ENCODE measurements at places on chromosomes 16 and 17.

DNA sequence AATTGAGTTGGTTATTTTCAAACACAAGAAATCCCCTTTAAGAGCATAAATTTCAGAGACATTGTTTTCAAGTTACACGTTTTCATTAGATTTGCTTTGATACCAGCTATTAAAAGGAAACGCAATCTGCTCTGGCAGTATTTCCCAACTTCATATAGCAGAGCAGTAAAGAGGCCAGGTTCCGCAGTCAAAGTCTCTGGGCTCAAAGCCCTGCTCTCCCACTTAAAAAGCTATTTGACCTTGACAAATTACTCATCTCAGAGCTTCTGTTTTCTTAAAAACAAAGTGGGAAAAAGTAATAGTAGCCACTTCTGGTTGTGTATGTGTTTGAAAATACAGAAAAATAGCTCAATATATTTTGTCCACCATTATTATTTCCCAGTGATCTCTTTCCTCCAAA, 89.7 kb upstream of the CDYL2 start:
- no peak for DNase-seq

- DNase-seq = no peak
Measured at GRCh38 chr16:79171504-79171903, 429.0 kb downstream of the MAF start.

DNA sequence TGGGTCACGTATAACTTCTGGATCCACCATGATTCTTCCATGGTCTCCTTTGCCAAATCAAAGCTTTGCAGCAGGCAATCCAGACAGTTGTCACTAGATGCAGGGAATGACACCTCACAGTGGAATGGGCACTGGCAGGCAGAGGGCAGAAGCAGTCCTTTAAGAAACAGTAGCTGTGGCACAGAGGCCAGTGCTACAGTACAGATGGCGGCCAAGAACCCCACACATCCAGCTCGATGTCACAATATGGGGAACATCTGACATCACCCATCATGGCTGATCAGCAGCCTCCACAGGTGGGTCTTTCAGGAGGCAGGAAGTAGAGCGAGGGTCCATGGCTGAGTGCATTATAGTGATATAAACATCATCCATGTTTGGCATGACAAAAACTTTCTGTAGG, 18.8 kb upstream of the ERN1 start:
- no peak for DNase-seq

DNA sequence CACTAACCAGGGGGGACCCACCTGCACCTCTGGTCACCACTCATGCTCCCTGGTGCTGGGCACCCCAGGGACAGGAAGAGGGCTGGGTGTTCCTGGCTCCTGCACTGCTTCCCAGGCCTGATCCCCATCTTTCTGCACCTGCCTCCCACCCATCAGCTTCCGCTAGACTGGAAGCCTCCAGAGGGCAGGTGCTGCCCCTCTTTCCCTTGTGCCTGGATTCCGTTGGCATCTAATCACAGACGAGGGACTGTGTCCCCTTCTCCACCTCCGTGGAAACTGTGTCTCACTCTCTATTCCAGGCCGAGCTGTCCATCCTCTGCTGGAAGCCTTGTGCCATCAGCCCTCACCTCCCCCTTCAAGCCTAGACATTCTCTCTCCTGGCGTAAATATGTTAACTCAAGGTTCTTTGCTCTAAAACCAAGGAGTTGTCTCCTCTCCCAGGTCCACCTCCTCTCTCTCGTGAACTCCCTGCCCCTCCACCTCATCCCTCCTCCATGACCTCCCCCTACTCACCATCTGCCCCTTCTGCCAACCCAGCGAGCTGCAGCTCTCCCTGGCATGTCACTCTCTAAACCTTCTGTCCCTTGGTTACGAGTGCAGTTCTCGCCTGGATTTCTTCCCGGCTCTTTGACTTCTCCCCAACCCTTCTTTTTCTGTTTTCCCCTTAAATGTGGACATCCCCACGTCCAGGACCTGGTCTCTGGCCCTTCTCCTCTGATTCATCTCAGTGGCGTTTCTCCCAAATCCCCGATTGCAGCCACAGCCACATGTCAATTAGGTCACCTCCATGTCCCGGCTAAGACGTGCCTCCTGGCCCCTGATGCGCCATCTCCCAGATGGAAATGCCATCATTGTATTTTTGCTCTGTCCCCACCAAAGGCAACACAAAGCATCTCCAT, 107.7 kb downstream of the SEC14L1 start:
- DNase-seq = no peak

- DNase-seq = no peak
Measured at GRCh38 chr16:11470676-11471415, 115.9 kb downstream of the LITAF start.

DNA sequence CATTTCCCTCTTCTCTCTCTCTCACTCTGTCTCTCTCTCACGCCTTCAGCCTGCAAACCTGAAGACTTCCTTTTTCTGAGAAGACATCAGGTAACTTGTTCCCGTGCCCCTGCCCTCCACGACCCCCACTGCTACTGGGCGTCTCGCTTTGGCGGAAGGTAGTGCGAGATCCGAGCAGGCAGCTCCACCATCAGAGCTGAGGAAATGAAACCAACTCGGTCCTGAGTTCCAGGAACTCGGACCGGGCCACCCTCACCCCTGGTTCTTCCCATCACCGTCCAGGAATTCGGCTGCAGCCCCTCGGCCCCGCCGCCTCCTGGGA, 585 bp downstream of the MLKL start:
- DNase-seq = no peak

DNA sequence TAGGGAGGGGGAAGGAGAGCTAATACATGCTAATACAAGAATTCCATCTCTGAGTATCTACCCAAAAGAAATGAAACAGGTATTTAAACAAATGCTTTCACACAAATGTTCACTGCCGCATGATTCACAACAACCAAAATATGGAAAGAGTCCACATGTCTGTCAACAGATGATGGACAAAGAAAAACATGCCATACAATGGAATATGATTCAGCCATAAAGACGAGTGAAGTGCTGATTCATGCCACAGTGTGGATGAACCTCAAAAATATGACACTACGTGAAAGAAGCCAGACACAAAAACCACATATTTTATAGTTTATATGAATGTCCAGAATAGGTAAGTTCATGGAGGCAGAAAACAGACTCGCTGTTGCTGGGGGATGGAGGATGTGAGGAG, 321.4 kb downstream of the FOXL1 start:
- no peak for DNase-seq

DNA sequence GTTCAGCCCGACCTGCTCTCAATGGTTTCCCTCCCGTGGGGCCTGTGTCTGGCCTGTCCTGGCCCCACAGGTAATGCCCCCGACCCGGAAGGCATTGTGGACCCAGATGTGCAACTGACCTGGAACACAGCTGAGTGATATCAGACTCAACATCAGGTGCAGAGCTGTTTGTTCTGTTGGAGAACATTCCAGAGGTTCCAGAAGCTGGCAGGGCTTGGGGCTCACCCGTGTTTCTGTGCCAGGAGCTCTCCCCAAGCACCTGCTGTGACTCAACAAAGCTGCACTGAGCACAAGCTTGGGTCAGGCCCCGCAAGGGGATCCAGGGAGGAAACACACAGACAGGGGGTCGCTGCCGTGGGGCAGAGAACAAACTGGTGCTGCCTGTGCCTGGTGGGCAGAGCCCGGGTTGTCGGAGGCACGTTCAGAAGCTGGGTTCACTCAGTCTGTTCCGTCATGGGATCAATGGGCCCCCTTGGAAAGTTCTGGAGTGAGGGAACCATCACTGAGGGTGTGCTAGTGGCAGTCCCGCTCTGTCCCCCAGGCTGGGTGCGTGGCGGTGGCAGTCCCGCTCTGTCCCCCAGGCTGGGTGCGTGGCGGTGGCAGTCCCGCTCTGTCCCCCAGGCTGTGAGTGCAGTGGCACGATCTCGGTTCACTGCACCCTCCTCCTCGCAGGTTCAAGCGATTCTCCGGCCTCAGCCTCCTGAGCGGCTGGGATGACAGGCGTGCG, 22.1 kb downstream of the HS3ST6 start:
- DNase-seq = no peak

GRCh38 chr16:4110680-4111079, 5.6 kb downstream of the ADCY9 start:
- no peak for DNase-seq

DNA sequence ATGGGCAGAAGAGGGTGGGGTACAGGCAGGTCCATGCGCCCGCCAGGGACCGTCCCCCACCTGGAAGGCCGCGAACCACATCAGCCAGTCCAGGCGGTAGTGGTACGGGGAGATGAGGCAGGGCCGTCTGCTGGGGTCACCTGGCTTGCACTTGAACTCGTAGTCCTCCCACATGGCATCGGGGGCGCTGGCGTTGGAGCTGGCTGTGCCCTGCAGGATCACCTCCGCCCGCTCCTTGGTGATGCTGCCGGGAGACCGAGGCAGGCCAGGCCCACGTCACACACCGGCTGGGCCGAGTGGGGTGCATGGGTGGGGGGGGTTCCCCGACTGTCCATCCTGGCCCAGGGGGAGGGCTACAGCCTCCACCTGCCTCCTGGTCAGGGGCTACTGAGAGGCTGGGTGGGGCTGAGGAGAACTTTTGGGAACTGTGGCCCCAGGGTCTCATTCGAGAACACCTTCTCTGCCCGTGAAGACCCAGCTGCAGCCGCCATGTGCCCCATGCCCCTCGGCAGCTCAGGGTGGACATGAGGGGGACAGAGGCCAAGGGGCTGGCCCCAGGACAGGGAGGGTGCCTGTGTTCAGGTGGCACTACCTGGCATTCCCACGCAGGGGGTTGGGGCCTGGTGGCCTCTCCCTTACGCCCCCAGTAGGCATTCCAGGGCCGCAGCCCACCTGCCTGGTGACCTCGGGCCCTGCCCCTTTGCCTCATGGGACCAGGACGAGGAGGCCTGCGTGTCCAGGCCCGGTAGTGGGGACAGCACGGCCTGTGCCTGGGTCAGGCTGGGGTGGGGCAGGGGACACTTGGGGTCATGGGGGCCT, 69.5 kb upstream of the GNG13 start:
- no peak for DNase-seq

- no peak for DNase-seq
Measured at GRCh38 chr17:53896047-53896446, 73.3 kb downstream of the KIF2B start.

- no peak for DNase-seq
Measured at GRCh38 chr17:42920922-42921321, 20.3 kb downstream of the G6PC1 start.

GRCh38 chr17:5919089-5919488, 151.1 kb upstream of the WSCD1 start:
- no peak for DNase-seq

DNA sequence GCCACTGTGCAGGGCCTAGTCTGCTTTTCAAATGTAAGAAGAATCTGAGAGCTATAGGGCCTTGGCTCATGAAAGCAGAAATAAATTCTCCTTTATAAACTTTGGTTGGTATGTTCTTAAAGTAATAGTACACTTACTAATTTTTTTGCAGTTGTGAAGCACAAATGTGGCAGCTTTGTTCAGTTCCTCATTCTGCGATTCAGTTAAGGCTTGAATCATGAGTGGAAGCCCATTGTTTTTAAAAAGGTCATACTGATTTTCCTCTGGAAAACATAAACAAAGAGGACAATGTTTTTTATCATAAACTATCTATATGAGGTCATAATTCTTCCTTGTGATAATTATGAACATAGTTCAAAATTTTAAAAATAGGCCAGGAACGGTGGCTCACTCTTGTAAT, 23.6 kb upstream of the DYNC1LI2 start:
- no peak for DNase-seq

DNA sequence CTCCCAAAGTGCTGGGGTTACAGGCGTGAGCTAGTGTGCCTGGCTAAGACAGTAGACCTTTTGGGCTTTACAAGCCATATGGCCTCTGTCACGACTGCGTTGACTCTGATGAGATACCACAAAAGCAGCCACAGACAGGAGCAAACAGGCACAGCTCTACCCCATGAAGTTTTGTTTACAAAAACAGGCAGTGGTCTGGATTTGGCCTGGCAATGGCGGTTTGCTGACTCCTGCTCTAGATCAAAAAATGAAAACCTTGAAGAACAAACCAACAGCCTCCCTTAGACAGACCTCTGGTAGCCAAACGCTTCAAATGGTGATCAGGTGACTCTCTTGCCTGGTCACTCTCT, 20.7 kb downstream of the SLC43A2 start:
- DNase-seq = no peak

DNA sequence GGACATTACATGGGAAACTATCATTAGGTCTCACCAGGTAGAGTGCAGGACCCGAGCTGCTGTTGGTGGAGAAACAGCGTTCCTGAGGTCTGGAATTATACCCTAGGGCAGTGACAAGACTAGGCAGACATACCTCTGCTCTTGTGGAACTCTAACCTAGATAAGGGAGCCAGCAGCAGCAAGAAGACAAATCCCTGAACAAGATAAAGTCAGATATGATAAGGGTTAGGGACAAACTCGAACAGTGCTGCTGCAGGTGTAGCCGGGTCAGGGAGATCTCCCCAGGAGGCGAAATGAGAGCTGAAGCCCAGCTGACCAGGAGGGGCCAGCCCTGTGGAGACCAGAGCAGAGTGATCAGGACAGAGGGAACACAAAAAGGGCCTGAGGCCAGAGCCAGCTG, 34.7 kb downstream of the ARSG start:
- DNase-seq = no peak

- DNase-seq = peak; percentile 52
Measured at GRCh38 chr17:43720311-43721060, 38.1 kb downstream of the SOST start.

- DNase-seq = no peak
Measured at GRCh38 chr16:5024632-5025031, 9.1 kb downstream of the NAGPA start.

GRCh38 chr17:80425835-80426426, 11.0 kb downstream of the ENDOV start:
- no peak for DNase-seq

- DNase-seq = no peak
Measured at GRCh38 chr16:18842565-18842964, 41.2 kb upstream of the ARL6IP1 start.

- no peak for DNase-seq
Measured at GRCh38 chr17:3907483-3908216, 8.6 kb downstream of the P2RX1 start.

- no peak for DNase-seq
Measured at GRCh38 chr16:88739977-88740726, 33.8 kb downstream of the CTU2 start.

- DNase-seq = no peak
Measured at GRCh38 chr16:77445324-77445723, 10.5 kb upstream of the ADAMTS18 start.

GRCh38 chr16:15829460-15829859, 27.4 kb downstream of the MYH11 start:
- no peak for DNase-seq

- DNase-seq = no peak
Measured at GRCh38 chr17:74832421-74832820, 27.3 kb downstream of the GRIN2C start.

- no peak for DNase-seq
Measured at GRCh38 chr17:38427160-38427949, 909 bp upstream of the ARHGAP23 start.
